Left ventricle myocardium inferior (tissue), 1 donor: ENCODE measurements at places on chromosomes 16 and 17.

- DNase-seq: no peak
Measured at GRCh38 chr17:73820686-73821448, 176.6 kb upstream of the SDK2 start.

DNA sequence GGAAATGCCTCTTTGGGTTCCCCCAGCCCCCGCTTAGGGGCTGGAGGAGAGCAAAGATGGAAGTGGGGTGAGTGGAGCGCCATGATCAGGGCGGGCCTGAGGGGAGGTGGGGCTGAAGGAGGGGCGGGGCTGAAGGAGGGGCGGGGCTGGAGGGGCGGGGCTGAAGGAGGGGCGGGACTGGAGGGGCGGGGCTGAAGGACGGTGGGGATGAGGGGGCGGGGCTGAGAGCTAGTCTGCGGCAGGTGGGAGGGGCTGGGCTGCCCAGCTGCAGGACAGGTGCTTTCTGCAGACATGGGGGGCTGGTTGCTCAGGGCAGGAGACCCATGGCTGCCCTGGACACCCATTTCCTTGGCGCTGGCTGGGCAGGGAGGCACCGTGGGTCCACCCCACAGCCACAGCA is 39.1 kb upstream of the PABPN1L start:
- DNase-seq: no peak

DNA sequence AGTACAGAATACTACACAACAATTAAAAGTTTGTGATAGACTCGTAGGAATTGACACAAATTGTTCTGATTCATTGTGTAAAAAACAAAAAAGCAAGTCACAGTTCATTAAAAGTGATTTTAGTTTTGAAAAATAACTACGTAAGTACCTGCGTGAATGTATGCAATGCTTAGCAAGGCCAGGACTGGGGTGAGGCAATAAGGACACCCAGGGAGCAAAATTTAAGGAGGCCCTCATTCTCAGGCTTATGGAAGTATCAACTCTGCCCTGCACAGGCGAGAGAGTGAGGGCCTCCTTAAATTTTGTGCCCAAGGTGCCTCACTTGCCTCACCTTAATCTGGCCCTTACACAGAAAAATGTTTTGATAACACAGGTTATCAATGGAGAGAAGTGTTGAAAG is 31.4 kb downstream of the NOG start:
- DNase-seq: no peak

DNA sequence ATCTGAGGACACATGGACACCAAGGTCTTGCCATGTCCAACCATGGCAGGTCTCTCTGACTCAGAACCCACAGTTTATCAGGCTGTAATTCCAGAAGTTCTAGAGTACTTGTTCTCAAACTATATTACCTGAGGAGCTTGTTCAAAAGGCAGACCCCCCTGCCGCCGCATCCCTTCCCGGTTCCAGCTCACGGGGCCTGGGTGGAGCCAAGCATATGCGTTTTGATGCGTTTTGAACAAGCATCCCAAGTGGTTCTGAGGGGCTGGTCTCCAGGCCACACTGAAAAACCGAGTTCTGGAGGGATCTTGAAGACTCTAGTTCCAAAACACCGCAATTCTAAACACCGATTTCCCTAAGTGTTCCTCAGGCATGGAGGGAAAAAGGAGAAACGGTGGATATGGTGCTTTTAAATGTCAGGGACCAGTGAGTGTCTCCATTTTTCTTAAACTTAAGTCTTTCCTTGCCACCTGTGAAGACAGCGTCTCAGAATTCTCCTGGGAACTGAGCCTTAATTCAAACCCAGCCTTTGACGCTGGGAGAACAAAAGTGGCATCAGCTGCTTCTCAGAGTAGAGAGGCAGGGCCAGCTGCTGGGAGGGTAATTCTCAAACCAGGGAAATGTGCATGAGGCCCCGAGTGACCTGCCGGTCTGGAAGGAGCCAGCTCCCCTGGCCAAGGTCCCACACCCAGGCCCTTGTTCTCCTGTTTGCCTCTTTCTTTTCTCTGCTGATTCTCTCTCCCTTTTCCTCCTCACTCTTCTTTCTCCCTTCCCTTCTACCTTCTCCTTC is 84.4 kb upstream of the PLCG2 start:
- DNase-seq: no peak

DNA sequence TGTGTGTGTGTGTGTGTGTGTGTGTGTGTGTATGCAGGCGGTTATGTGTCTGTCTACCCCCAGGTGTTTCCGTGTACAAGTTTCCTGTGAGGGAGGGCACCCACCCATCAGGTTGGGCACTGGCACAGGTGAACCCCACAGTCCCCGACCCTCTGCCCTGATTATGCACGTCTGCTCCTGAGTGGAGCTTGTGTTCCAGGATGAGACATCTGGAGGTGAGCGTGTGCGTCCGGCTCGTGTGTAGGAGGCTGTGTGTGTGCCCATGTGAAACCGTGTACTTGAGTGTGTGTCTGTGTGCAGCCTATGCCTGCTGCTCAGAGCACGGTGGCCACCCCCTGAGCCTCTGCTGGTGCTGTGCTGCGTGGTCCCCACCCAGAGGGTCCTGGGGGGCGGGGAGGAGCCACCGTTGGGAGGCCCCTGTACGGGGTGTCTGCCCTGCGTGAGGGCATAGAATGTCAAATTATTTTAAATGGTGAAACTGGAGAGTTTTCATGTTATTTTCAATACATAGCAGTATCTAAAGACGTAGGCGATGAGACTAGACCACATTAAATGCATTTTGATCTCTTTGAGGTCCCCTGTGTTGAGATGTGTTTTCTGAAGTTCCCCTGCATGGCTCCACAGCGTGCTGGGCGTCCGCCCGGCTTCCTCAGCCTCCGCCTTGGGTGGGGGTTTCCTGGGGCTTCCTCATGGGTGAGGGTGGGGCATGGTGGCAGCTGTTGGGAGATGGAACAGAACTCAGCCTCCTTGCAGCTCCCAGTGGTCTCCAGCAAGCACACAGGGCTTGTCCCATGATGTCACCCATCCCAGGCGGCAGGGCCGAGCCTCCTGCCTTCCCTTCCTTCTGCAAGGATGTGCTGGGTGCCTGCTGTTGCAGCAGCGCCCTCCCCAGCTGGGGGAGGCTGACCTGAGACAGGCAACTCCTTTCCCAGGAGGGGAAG is 43.4 kb downstream of the KCNJ12 start:
- DNase-seq: peak; percentile 28

DNA sequence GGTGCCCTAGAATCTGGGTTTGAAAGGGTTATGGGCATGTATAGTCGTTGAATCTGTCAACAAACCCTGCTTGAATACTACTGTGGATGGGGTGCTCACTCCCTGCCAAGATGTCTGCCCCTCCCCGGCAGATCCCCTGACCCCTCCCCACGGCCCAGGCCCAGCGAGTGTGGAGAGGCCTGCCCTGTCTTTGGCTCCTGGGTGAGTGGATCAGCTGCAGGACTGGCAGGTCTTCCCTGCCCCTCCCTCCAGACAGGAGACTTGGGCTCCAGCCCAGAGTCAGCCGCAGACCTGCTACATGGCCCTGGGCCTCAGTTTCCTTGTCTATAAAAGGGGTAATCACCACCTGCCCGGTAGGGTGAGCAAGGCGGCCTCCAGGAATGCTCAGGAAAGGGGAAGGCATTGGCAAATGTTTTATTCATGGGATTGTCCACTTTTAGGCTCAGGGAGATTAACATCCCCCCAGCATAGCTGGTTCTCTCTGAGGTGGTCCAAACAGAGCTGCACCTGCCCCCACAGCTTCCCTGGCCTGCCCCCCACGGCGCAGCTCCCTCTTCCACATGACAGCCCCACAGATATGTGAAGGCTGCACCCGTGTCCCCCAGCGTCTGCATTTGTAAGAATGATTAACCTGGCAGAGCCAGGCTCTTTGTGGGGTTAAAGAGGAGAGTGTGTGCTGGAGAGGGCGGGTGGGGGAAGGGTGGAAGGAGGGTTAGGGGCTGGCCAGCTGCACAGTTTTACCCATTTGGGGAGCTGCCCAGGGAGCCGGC is 18.5 kb upstream of the SPNS2 start:
- no peak for DNase-seq

GRCh38 chr17:29357821-29358232 is 32.3 kb upstream of the TAOK1 start:
- DNase-seq: no peak

- DNase-seq: peak; percentile 51
Measured at GRCh38 chr17:75876190-75876937, 2.0 kb downstream of the TRIM47 start.

DNA sequence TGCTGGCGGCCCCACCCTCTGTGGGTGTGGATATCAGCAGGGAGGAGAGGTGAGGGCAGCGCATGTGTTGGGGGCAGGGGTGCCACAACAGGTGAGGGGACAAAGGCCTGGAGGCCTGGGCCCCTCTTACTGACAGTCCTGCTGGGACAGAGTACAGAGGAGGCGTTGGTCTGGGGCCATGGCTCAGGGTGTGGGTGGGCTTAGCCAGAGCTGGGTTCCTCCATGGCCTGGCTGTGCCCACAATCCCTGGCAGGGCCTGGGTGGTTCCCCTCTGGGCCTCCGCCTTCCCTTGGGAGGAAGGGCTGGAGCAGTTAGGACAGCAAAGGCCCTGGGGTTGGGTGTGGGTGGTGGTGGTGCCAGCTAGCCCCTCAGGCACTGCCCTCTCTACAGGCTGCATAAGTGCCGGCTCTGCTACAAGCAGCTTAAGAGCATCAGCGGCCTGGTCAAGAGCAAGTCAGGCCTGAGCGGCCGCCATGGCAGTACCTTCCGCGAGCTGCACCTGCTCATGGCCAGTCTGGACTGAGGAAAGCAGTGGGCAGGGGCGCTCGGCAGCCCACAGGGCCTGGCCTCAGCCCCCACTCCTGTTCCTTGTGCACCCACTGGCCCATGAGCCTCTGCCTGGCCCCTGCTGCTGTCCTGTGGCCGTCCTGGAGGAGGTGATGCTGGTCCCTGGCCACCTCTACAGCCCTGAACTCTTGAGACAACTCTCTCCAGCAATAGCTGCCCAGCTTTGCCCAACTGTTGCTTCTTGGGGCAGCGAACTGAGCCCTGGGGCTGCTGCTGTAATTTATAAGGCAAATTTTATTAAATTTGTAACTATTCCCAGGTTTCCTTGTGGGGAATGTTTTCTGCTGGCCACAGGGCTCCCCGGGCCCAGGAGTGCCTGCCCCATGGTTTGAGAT is 21.1 kb downstream of the KATNB1 start:
- DNase-seq: no peak

DNA sequence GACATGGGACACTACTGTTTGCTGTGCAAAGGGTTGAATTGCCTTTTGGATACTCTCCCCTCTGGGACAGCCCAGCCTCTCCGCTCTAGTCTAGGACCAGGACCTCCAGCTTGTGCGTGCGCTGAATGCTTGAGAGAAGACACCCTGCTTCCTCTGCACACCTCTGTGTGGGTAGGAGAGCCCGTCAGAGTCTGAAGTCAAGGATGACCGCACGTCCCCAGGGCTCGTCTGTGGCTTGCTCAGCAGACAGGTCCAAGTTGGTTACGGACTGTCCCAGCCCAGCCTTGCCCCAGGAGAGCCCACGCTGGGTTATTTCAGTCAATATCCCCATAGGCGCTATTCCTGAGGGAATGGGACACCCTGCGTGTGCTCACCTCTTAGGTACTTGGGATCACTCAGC is 3.7 kb downstream of the C16orf89 start:
- DNase-seq: no peak

DNA sequence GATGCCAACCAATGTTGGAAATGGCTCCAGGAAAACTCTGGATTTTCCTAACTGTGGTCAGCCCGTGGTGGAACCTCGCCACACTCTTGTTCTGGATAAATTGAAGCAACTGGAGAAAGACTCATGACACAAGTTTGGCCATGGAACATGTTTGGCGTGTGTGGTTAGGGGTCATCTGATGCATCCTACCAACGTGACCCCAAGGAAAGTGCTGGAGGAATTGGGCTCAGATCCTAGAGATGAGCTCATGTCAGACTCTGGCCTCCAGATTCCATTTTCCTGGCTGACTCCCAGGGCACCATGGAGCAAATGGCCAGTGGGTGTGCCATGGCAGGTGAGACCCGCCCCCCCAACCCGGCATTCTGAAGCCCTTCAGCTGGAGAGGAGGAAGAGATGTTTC is 58.5 kb downstream of the CACNG5 start:
- no peak for DNase-seq

DNA sequence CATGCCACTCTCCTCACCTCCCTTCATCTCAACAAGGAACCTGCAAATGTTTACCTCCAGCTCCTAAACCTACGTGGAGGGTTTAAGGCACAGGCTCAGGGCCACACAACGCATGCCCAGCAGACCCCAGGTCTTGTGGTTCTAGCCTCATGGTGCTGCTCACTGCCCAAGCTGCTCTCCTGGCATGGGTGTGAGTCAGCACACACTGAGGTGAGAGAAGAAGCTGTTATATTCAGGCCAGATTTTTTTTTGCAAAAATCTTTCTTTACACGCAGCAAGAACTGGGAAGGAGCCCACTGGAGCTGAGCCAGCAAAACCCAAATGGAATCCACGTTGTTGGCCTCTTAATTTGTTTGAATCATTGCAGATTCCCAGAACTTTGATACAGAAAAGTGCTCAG is 5.5 kb upstream of the C16orf96 start:
- no peak for DNase-seq

DNA sequence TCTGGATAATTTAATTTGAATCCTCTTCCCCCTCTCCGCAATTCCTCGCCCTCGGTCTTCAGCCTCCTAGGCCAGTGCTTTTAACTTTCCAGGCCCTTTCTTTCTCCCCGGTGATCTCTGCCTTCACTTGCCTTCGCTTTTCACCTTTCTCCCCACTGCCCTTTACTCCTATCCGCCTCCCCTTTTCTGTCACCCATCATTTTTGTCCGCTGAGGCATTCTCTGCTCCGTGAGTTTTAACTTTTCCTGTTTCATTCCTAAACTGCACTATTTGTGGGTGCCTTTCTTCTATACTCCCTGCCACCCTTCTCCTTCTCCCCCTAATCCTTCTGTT is 729 bp downstream of the LONP2 start:
- DNase-seq: no peak

DNA sequence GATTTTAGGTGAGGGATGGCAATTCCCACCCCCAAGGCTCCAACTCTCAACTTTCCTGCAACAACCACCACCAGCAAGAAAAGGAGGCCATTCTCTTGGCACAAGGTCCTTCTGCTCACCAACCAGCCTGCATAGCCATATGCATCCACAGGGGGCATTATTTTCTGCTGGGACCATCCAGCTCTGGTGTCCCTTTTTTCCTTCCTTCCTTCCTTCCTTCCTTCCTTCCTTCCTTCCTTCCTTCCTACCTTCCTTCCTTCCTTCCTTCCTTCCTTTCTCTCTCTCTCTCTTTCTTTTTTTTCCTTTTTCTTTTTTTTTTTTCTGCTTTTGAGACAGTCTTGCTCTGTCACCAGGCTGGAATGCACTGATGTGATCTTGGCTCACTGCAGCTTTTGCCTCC is 21.1 kb upstream of the COX10 start:
- DNase-seq: no peak
